ENCODE measurements at places on chromosomes 11 and 22. TPM values are rescaled to one million over a fixed set of nuclear protein-coding genes. Genes with fewer than 3 reads are reported as not detected.

OR5M8 gene
- total RNA-seq = not detected

CHADL gene
- total RNA-seq = 0.24 TPM

CARD10 gene
- not detected for total RNA-seq

C11orf97 gene
- not detected for total RNA-seq

KRTAP5-10 gene
- total RNA-seq = not detected

GGT1 gene
- 151 TPM for total RNA-seq

RFPL3 gene
- total RNA-seq = not detected

CD3E gene
- 696 TPM for total RNA-seq

FERMT3 gene
- 241 TPM for total RNA-seq

All from T-helper 1 cell treated with Interleukin-12 subunit alpha and Interleukin-12 subunit beta and Interleukin-4 antibody, amounts not matched to agents 30 ng/mL and 1 ng/mL, for 36 hours (primary cell).